ENCODE measurements at places on chromosomes 3 and 15. TPM values are rescaled to one million over a fixed set of nuclear protein-coding genes. Genes with fewer than 3 reads are reported as not detected.
A peak's percentile ranks its signal among the peaks of the same experiment; 100 is the strongest.

The IGSF11 gene
- total RNA-seq = 0.10 TPM

The FAM3D gene
- total RNA-seq = not detected

DNA sequence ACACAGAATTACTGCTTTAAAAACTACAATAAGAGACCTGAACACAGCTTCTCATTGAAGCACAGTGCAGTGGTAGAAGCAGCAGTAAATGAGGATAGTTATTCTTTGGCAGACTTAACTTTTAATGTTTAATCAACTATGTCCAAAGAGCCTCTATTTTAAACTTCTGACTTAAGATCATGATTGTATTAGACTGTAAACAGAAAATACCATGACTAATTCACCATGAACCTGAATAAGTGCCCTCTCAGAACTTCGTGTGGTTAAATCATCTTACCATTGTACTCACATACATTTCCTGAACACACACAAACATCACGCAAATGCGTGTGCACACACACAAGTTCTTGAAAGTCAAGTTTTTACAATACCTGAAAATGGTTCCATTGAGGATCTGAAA lies 13.9 kb downstream of the CEP152 start:
- no peak for DNase-seq

GRCh38 chr3:45860481-45860880 lies 18.6 kb upstream of the LZTFL1 start:
- no peak for DNase-seq

DNA sequence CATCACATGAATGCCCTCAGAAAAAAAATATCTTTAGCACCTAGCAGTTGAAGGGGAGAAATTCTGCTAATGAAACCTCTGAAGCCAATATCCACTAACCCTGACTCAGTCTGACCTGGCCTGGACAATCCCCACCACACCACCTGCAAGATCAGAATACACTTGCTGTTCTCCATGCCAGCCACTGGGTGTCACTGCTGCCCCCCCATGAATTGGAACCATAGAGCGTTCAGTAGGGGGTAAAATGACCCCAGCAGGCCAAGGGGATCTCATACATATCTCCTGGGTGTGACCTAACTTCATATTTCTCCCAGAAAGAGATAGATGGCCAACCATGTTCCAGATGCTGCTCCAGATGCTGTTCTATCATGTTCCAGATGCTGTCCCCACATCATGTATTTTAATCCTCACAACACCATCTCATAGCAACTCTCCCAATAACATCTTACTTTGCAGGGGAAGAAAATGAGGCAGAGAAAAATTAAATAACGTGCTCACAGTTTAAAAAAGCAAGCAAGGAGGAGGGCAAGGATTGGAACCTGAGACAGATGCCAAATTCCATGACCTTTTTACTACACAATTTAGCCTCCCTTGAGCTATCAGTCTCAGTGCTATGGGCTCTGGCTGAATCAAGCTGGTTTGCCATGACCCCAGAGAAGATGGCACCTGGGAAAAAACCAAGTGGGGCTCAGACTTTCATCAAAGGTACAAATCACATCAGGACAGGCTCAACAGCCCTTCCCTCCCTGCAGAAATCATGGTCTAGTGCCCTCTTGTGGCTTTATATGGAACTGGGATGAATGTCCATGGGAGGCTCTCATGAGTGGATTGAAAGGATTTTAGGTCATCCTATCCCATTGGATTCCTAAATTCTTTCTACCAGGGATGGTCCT lies 12.4 kb downstream of the NTRK3 start:
- DNase-seq = peak; percentile 36

- DNase-seq = no peak
Observed at GRCh38 chr3:197746209-197746608, 3.5 kb upstream of the FYTTD1 start.
